BE2C (cell line): ENCODE measurements at places on chromosomes 2 and 18.

DNA sequence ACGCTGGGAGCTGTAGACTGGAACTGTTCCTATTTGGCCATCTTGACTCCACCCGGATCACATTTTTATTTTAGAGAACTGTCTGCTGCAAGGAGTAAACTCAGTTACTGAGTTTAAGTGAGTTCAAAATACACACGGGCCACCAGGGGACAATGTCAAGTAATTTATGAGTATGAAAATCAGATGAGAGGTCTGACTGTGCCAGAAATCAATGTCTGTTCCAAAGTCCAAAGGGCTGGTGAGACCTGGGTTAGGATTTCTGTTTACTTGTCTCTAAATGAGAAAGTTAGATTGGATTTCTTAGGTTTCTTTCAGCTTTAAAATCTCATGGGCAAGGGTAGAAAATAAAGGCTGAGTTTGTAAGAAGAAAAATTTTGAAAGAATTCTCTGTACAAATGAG, 465.8 kb upstream of the MEIS1 start:
- DNase-seq = no peak

DNA sequence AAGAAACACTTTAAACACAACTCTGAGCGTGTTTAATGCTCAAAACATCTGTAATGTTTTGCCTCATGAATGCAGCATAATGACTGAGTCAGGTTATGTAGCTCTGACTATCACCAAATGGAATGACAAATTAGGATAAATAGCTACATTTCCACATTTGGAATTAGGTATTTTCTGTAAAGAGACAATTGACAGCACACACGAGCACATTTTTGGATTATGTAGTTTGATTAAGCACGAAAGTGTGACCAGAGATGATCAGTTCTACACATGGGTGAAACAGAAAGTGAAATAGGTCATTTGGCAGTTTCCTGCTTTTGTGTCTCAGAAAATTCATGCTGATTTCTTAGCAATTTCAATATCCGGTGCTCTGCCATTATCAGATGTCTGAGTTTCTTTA, 29.0 kb downstream of the LPIN1 start:
- no peak for DNase-seq

DNA sequence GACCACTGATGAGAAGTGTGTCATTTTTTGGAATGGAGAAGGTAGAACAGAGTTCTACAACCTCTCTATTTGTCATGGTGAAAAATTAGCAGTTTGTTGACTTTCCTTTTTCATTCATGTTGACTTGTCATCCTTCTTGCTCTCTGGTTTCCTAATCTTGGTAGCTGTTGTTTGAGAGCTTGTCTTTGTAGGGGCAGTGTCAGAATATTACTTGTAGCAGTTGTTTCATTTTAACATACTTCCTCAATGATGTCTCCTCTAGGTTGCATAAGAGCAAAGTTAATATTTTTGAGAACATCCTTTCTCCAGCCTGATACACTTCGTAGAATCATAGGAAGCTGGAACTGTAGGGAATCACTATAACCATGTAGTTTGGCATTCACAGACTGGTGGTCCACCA, 368.2 kb upstream of the FANCL start:
- DNase-seq = no peak

DNA sequence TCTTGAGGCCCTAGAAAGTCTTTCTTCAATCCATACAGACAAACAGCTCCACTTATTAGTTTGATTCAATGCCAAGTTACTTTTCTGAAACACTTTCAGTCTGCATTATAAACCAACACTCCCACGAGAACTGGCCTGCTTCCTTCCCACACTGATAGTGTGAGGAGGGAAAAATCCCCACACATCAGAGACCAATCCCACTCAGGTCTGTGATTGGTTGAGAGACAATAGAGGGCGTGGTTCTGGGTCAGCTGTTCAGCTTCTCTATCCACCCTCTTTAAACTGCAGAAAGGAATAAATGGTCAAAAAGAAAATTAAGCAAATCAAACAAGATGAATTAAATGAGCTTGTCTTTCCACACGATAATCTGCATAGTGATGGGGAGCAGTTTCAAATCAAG, 152.5 kb downstream of the NRP2 start:
- no peak for DNase-seq

- DNase-seq = no peak
Measured at GRCh38 chr18:40824291-40824690, 1130.7 kb upstream of the PIK3C3 start.
